ENCODE measurements at places on chromosomes 12 and 14. TPM values are rescaled to one million over a fixed set of nuclear protein-coding genes. Genes with fewer than 3 reads are reported as not detected.

DNA sequence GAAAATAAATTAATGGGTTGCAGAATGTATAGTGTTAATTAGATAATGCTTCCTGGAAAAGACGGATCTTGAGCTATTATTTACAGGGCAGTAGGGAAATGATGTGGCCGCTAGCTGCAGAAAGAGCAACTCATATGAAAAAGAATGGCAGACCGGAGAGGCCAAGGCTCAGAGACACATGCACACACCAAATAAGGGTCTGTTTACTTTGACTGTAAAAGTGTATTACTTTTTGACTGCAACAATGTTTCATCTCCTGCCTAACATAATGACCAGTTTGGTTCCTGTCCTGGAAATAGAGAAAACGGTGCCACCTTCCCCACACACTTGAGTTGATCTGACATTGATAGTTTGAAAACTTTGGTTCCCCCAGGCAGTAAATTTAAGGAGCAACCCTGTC is 290.9 kb downstream of the CACNA1C start:
- no peak for DNase-seq

GRCh38 chr12:12646483-12647072 is 34.9 kb downstream of the CREBL2 start:
- no peak for DNase-seq

- DNase-seq, result no peak
Observed at GRCh38 chr12:67042697-67043131, 226.4 kb upstream of the CAND1 start.

DNA sequence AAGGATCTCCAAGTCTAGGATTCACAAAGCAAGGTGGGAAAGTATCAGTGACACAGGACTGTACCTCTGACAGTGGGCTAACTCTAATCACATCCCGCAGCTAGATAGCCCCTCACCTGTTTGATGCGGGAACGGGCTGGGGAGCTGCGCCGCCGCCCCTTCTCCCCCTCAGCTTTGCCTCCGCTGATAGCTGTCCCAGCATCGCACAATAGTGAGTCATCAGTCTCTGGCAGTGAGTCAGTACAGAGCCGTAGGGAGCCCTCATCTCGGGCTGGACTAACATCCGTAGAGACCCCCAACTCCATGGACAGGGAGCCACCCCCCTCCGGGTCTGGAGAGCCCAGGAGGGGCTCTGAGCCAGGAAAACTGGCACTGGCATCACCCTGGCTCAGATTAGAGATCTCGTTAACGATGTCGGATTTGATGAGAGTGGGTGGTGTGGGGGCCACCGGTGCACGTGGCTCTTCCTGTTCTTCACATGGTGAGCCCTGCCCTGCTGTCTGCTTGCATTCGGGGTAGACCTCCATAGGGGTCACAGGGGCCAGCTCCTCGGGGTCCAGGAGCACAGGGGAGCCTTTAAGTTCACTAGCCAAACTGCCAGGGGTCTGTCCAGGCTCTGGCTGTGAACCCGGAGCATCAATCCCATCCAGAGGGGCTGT is 10.9 kb downstream of the KMT2D start:
- no peak for DNase-seq

- DNase-seq, result no peak
Observed at GRCh38 chr14:104924421-104925213, at the start of gene PLD4. Gene PLD4, plus strand, starts transcription at chr14:104924879. Its CDS starts 2,262 bp downstream, at chr14:104927141.

DNA sequence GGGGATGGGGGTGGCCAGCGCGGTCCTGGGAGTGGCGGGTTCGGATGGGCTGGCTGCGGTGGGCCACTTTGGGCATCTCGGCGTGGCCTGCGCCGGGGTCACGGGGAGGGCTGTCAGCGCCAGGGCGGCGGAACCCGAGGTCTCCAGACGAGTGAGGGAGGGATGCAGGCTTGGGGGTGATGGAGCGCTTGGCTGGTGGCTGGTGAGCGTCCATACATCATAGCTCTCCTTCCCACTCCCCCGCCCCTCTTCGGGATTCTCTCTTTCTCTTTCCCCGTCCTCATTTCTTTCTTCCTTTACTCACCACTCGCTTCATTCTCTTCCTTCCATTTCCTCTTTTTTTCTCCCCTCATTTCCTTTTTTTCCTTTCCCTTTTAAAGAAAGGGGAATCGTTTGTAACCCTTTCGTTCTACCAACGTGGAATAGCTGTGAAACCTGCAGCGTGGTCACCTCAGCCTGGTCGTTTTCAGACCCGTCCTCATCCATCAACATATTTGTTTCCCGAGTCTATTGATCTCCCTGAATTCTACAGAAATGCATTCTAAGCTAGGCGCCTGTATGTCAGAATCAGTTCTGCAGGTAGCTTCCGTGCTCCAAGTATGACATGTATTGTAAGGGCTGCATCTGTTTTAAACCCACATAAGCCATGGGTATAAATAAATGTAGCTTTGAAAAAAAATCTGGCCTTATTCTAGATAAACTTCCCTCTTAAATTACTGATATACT is 260.3 kb upstream of the E2F7 start:
- no peak for DNase-seq

DNA sequence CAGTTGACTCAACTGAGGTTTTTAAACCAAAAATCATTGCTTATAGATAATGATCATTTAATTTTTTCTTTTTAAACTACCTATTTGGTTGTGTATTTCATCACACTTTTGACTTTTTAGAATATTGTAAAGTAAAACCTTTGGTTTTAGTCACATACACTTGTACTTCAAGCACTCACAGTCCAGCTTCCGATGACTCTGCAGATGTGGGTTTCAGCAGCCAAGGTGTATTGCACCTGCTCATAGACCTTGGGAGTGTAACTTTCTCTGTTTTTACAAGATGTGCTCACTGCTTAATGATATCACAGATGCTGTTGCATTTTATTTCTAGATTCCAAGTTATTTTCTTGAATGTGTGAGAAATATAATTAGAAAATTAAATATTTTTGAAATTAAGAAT is 188.3 kb upstream of the SLC38A2 start:
- DNase-seq, result no peak

- no peak for DNase-seq
Observed at GRCh38 chr12:13094367-13094766, 9.1 kb downstream of the GSG1 start.

DNA sequence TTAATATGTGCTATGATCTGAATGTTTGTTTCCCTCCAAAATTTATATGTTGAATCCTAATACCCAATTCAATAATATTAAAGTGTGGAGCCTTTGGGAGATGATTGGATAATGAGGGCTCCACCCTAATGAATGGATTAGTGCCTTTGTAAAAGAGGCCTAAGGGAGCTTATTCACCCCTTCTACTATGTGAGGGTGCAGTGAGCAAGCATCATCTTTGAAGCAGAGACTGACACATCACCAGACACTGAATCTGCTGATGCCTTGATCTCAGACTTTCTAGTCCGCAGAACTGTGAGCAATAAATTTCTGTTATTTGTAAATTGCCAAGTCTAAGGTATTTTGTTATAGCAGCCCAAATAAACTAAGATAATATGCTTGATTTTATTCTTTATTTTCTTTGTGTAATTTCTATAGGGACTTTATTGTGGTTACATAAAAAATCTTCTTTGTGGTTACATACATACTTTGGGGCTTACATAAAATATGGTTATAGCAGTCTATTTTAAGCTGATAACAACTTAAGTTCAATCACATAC is 131.1 kb upstream of the SLC38A2 start:
- no peak for DNase-seq

DNA sequence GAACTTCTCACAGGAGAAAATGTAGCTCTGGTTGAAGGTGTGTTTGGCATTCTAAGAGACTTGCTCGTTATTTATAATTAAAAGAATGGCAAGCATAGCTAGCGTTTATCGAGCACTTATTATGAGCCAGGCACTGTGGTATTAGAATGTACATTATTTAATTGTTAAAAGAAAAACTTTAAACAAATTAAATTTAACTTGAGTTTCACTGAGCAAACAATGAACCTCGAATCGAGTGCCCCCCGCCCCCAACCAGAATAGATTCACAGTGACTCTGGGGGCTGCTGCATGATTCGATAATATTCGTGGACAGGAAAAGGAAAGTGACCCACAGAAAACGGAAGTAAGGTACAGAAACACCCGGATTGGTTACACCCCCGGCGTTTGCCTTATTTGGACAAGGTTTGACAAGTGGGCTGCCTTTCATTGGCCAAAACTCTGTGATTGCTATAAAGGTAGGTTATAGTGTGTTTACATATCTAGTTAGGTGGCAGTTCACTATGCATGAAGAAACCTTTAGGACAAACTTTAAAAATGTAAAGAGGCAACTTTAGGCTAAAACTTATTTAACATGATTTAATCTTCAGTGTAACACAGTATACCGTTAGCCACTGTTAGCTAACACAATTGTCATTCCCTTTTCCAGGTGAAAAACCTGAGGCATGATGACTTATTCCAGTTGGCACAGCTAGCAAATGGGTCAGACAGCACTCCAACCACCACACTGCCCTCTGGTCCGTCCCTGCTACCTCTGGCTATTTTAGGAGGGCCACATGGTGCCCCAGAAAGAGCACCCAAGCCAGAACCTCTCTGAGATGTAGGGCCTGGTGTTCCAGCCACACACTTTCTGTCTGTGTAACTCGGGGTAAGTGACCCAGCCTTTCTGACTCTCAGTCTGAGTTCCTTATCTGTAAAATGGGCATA is 7.1 kb downstream of the SCNN1A start:
- DNase-seq, result peak; percentile 68

- no peak for DNase-seq
Observed at GRCh38 chr12:12700254-12700653, 4.3 kb upstream of the GPR19 start.

DNA sequence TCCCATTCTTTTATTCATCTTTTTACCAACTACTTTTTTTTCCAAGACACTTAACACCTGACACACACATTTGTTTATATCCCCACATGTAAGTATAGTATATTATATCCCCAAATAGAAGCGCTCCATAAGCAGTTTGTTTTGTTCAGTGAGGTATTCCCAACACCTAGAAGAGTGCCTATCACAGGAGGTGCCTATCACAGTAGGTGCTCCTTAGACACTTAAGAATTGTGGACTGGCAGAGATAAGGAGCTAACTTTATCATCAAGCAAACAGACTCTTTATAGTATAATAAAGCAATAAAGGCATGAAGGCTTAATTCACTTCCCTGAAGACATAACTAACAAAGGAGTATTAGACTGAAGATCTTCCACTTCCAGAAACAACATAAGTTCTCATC is 29.1 kb downstream of the OSBPL8 start:
- no peak for DNase-seq

DNA sequence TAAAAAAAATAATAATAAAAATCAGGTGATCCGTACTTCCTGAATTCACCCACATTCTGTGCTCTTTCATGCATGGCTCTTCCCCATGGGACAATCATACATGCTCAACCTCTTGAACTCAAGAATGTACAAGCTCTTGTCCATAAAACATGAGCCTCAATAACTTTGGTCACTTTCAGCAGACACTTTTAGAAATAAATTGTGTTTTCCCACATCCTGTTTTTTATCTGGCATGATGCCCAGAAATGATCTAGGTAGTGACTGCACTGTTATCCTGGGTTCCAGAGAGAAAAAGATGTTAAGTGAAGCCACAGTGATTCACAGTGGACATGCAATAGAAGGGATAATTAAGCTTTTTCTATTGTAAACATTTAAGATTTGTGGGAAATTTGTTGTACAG is 537.6 kb upstream of the TMEM132C start:
- DNase-seq, result no peak

- no peak for DNase-seq
Observed at GRCh38 chr12:40378691-40379090, 153.9 kb downstream of the LRRK2 start.

- DNase-seq, result no peak
Observed at GRCh38 chr12:132279184-132279889, 50.1 kb downstream of the GALNT9 start.

- DNase-seq, result no peak
Observed at GRCh38 chr12:60805364-60805763, 1209.5 kb downstream of the SLC16A7 start.

DNA sequence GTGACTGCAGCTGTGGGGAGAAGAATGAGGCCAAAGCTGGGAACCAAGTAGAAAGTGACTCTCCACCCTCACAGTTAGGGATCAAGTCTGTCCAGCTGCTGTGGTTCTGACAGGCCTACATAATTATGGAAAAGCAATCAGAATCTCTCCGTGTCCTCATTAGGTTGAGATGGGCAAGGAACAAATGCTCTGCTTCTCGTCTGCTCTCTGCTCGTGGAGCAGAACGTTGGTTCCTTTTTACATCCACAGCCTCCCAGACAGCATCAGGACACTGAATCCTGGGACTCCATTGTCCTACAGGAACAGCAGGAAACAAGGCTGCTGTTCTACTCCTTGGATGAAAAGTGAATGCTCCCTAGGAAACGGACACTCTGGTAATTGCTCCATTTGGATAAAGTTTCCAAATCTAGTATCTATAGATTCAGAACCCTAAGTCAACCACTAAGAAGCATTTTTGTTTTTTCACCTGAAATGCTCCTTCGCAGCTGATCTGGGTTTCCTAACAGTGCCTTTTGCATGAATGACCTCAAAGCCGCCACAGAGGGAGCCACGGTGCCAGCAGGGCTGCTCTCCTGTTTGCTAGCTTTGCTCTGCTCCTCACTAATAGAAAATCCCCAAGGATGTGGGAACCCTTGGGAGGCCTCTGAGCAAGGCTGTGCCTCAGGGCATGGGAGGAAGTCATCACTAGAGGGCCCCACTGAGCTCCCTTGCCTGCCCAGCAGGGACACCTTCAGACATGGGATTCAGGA is 102.0 kb downstream of the EGLN3 start:
- peak; percentile 40 for DNase-seq

DNA sequence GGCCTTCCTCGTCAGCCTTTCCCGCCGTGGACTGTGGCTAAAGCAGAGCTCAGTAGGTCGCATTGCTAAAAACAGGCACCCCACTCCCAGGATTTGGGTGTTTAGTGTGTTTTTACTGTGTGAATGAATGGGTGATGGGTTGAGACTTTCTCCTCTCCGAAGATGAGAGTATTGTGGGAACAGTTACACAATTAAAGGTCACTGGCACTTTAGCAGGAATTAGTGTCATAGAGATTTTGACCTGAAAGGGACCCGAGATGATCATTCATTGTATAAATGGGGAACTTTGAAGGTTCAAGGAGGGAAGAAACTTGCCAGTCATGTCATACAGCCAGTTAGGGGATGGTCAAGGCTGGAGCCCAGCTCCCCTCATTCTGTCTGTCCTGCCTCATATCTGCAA is 56.9 kb downstream of the TSPAN9 start:
- DNase-seq, result no peak

- no peak for DNase-seq
Observed at GRCh38 chr12:3098436-3098835, 21.3 kb downstream of the TSPAN9 start.

Gene SLIRP
- total RNA-seq, result 141 TPM

Gene LUM
- not detected for total RNA-seq

Gene CRY1
- 27.8 TPM for total RNA-seq

Data from activated CD8-positive, alpha-beta T cell treated with anti-CD3 and anti-CD28 coated beads for 36 hours (primary cell).